ENCODE measurements at places on chromosomes 7 and 10.

GRCh38 chr7:95811846-95812445 is 39.6 kb downstream of the DYNC1I1 start:
- DNase-seq, result no peak

- no peak for DNase-seq
Observed at GRCh38 chr10:65675236-65675635, 1250.6 kb upstream of the LRRTM3 start.

- no peak for DNase-seq
Observed at GRCh38 chr7:144691240-144691639, 144.6 kb downstream of the TPK1 start.

GRCh38 chr10:59181668-59182067 is 5.2 kb downstream of the PHYHIPL start:
- peak; percentile 29 for DNase-seq

DNA sequence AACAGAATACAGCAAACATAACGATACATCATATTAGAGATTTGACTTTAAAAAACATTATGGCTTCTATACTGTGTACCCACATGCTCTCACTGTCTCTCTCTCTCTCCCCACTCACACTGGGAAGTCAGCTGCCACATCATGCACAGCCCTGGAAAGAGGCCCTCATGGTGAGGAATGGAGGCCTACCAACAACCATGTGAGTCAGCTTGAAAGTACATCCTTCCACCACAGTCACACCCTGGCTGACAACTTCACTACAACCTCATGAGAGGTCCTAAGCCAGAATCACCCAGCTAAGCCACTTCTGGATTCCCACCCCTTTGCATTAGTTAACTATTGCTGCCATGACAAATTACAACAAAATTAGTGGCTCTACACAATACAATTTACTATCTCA is 23.3 kb upstream of the GPR22 start:
- no peak for DNase-seq

- no peak for DNase-seq
Observed at GRCh38 chr7:105014693-105015389, 836 bp downstream of the KMT2E start.

- no peak for DNase-seq
Observed at GRCh38 chr10:10156917-10157600, 860.6 kb upstream of the CELF2 start.

DNA sequence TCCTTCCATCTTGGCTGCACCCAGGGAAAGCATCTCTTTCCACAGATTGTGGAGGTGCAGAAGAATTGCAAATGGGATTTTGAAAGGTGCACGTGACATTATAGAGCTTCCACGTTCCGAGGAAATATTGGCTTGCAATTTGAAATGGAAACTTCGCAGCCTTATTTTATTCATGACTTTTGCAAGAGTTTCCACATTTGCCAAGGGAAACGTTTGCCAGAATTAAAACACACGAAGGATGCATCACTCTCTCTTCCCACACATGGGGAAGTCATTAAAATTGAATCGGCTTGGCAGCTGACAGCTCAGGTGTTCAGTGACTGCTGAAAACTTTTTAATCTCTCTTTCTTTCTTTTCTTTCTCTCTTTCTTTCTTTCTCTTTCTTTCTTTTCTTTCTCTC is 475.4 kb upstream of the IGFBP3 start:
- no peak for DNase-seq

DNA sequence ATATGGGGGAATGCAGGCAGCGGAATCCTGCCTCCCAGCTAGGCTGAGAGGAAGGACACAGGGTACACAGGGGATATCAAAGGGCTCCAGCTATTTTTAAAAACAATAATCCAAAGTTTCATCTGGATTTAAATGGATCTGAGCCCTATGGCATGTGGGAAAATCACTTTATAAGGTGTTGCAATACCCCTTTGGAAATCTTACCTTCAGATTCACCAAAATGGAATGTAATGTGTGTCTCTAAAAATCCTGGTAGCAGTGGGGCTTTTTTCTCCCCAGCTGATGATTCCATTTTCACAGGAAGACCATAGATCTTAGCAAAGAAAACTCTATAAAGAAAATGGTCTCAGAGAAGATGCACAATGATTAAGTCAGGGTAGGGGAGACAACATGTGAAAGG is 722.2 kb downstream of the PARD3 start:
- DNase-seq, result no peak

DNA sequence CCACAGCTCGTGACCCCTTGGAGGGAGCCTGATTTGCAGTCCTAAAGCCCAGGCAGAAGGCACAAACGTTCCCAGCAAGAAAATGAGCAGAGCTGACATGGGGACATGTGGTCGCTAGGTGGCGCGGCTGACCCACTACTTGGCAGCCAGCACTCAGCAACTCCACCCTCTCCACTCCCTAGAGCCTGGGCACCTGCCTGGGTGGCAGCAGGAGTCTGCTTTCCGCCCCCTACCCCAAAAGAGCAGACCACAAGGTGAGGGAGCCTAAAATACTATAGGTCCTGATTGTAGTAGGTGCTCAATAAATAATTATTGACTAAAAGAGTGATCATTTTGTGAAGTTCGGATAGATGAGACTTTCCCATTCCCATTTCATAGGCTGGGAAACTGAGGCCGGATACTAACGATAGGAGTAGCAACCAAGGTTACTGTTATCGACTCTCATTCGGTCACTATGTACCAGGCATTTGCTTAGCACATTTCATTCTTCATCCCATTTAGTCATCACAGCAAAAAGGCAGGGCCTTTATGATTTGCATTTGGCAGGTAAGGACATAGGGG is 57.4 kb downstream of the NEUROG3 start:
- DNase-seq, result no peak

DNA sequence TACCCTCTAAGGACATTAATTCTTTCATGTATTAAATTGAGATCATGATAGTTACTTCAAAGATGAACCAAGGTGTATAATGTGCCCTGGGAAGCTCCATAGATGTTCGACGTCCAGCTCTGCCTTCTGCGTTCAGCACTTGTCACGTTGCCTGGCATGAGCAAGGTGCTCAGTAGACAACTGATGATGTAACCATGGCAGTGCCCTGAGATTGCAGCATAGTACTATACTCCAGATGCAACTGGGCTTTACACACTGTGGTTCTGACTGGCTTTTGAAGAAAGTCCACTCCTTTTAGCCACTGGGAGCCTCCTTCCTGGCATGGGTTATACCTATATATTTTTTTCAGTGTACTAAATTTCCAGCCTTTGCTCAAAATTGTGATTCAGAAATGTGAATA is 355.8 kb upstream of the SORCS1 start:
- DNase-seq, result no peak

GRCh38 chr7:118264836-118265235 is 40.3 kb downstream of the ANKRD7 start:
- no peak for DNase-seq

- no peak for DNase-seq
Observed at GRCh38 chr7:112297681-112298080, 91.2 kb downstream of the ZNF277 start.

GRCh38 chr7:139044813-139045794 is 9.3 kb upstream of the ZC3HAV1L start:
- DNase-seq, result no peak

DNA sequence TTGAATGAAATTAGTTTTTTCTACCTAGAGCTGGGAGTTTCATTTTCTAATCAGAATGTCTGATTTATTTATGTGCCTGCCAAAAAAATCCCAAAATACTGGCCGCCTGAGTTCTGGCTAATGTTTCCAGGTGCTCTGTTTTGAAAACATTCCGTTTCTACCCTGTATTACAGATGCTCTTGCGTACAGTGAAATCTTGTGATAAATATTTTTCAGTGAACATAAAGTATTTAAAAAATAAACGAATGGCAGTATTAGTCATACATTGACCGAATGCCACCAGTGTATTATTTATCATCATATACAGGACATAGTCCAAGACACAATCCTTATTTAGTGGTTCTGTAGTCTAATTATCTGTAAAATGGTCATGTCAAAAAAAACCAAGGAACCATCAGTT is 102.8 kb downstream of the KAT6B start:
- no peak for DNase-seq

DNA sequence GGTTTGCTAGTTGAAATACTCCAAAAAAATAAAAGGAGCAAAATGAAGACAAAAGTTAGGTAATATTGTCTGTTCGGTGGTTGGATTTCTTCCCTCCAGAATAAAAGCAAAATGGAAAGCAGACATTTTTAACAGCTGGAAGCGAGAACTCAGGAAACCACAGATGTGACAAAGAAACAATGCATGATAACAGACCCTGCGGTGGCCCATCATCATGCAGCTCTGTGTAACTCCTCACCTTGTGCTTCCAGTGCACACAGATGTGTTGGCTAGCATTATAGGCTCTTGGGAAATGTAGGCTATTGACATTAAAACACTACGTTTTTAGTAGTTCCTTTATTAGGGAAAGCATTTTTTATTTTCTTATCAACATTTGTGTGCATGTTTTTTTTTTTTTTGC is 53.9 kb upstream of the ARL4A start:
- DNase-seq, result no peak

DNA sequence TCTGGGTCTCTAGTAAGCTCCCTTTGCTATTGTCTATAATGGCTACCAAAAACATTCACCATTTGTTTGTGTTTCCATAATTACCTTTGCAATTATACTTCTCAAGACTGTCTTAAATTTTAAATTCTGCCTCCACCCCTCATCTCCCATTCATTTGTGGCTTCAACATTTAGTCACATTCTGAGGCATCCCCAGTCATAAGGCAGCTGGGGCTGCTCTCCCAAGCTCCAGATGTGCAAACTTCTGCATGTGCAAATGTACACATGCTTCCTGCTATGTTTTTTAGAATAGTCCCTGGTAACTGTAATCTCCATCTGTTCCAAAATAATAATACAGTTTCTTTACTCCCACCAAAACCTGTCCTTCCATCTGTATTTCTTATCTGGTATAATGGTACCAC is 97.3 kb downstream of the CDK6 start:
- DNase-seq, result no peak

DNA sequence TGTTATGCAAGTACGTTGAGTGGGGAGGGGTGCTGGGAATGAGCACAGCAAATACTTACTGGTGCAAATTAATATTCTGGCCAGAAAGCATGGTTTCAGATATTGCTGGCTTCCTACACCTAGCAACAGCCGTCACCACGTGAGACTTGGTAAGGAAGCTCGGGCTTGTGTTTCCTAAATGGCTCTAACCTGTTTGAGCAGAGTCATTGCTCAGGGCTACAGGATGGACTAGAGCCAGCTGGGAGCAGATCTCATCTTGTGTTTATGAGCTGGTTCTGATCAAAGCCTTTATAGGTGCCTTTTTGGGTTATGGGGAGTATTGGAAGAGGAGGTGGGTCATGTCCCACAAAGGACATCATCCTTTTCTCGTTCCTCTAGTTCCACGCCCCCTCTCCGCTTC is 200.3 kb downstream of the BUB3 start:
- DNase-seq, result no peak

DNA sequence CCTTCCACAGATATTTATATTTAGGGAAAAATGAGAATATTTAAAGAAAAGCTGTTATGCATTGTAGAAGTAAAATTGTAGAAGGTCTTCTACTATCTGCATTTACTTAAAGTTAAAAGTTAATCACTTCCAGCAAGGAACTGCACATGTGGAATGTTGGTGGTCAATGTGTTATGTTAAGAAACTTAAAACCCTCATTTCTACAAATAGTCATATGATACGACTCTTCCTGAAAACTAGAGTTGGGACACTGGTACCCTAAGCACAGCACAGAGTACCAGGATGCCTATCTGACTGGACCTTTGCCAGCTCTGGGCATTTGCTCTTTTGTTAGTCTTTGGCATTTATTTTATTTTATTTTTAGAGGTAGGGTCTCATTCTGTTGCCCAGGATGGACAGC is 524.2 kb upstream of the GALNT17 start:
- no peak for DNase-seq

- DNase-seq, result no peak
Observed at GRCh38 chr7:96663457-96663856, 46.2 kb downstream of the SEM1 start.

DNA sequence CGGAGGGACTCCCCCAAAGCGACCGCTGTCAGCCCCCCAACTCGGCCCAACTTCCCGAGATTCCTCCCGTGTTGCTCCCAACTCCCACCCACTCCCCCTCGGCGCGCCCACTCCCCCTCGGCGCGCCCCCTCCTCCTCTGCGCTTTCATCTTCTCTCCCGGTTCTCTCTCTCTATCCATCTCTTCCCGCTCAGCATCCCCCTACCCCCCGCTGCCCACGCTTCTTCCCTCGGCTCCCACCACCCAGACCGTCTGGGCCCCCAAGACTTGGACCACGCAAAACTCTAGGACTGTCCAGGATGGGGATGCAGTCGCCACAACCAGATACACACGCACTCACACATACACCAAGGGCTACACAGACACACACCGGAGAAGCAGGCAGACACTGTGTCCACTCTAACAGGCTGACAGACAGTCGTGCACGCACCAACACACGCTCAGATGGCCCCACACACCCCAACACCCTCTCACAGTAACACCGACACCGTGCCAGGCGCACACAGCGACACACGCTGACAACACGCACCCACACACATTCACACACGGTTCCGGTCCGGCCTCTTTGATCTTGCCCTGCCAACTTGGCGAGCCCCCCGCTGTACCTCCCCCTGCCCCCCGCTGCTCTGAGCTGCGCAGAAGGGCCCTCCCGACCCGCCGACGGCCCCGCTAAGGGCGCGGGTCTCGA is 1.1 kb downstream of the GRID1 start:
- no peak for DNase-seq

DNA sequence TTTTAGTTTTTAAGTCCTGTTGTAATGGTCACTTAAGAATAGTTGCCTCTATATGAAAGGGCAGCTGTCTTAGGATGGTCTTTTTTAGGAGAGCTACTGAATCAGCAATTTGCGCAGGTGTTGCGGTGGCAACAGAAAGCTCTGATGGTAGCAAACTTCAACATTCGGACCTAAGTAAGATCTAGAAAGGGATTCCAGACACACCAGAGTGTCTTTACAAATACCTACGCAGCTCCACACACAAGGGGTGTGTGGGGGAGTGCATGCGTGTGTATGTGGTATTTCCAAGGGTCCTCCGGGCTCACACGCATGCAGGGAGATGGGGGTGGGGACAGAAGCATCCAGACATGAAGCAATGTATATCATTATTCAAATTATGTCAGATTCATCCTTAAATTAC is 438.6 kb upstream of the MGMT start:
- DNase-seq, result no peak

- no peak for DNase-seq
Observed at GRCh38 chr7:41107330-41107937, 595.5 kb downstream of the INHBA start.

DNA sequence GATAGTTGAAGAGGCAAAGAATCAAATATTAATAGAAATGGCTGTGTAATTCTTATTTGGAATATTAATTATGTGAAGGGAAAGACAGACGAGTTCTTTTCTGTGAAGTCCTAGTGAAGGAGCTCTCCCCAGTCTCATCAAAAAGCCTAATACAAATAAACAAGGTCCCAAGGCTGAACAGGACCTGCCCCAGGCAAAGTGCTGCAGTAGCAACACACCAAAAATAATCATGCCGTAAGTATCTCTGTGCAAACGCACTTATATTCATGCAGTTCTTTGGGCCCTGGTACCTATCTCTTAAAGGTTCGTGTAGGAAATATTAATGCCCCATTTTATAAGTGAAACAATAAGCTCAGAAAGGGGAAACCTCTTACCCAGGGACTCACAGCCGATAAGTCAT is 12.2 kb upstream of the CHST15 start:
- no peak for DNase-seq

GRCh38 chr10:87991946-87992345 is 128.5 kb downstream of the PTEN start:
- DNase-seq, result no peak
